ENCODE measurements at places on chromosomes 12 and 14. TPM values are rescaled to one million over a fixed set of nuclear protein-coding genes. Genes with fewer than 3 reads are reported as not detected.
A peak's percentile ranks its signal among the peaks of the same experiment; 100 is the strongest.

DNA sequence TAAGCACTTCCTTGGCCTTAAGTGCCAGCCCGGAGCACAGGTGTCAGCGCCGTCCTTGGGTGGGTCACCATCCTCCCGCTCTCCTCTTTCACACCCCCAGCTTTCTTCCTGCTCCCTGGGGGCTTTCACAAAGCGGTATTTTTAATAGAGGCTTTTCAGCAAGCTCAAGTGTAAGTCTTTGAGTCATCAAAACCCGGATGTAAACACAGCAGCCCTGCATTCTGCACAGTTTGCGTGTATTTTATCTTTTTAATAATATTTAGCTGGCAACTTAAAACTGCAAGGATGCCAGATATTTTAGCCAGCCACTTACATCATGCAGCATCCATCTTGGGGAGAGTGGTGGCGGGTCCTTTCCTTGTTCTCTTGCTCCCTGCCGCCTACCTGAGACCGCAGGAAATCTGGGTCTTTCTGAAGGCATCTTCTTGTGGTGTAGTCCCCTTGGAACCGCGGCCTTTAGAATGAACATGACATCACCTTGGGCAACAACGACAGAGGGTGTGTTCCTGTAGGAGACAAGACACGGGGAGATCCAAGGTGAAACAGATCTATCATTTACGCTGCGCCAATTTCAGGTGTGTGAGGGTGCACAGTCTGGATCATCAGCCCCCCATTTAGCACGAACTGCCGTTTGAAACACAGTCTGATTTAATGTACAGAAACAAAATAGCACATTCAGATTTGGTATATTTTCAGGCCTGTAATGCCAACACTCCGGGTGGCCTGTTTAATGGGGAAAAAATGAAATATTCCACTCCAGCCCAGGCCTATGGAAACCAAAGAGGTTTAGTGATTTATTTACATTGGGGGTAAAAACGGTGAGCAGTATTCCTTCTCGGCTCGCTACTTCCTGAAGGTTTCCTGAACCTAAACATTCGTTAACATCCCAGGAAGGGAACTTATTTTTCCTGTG is 12.5 kb upstream of the IRF2BPL start:
- peak; percentile 90 for DNase-seq
- H3K4me1 ChIP-seq = peaks cover 89% of the 10 kb centered on the region
- H3K36me3 ChIP-seq = no peaks in the 10 kb centered on the region
- peak overlapping the region; percentile 92 for H3K27ac ChIP-seq

DNA sequence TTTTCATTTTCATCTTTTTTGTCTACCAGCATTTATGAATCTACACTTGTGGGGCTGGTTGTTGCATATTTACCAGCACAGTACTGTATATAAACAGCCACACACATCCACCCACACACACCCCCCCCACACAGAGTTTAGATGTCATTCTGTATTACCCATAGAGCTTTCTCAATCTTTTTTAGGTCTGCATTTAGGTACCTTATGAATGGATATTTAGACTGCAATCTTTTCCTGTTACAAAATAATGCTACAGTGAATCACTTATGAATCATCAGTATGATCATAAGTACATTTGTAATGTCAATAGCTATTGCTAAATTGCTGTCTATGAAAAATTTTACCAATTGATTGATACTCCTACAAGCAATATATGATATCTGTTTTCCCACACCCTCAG is 67.3 kb upstream of the STK38L start:
- peaks cover 4% of the 10 kb centered on the region for H3K4me1 ChIP-seq
- no peak for DNase-seq
- H3K27me3 ChIP-seq = no peaks in the 10 kb centered on the region
- no peak overlapping the region for H3K4me3 ChIP-seq
- H3K27ac ChIP-seq = no peak overlapping the region

- no peak for DNase-seq
- H3K27me3 ChIP-seq = no peaks in the 10 kb centered on the region
- H3K36me3 ChIP-seq = no peaks in the 10 kb centered on the region
- H3K27ac ChIP-seq = no peak overlapping the region
Measured at GRCh38 chr12:96587691-96588090, 98.3 kb downstream of the CFAP54 start.

DNA sequence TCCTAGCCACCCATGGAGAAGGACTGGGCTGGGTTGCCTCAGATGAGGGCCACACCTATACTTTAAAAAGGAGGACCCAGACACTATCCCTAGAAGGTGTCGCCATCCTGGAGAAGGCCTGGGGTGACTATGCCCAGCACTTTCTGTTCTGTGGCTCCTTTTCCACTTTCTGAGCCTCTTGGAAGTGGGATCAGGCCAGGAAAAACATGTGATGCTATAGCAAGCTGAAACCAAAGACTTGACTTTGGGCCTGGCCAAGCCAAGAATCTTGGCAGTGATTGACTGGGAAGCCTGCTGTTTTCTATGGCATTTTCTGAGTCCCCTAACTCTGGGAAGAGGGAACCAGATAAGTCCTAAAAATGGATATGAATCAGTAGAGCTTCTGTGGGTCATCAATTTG is 332.3 kb downstream of the ZFP36L1 start:
- H3K27ac ChIP-seq = no peak overlapping the region
- no peak for DNase-seq
- no peak overlapping the region for H3K4me3 ChIP-seq

GRCh38 chr12:106066726-106067325 is 71.9 kb downstream of the NUAK1 start:
- H3K4me3 ChIP-seq = no peak overlapping the region
- H3K27ac ChIP-seq = no peak overlapping the region
- no peaks in the 10 kb centered on the region for H3K4me1 ChIP-seq
- no peak for DNase-seq
- H3K27me3 ChIP-seq = no peaks in the 10 kb centered on the region

DNA sequence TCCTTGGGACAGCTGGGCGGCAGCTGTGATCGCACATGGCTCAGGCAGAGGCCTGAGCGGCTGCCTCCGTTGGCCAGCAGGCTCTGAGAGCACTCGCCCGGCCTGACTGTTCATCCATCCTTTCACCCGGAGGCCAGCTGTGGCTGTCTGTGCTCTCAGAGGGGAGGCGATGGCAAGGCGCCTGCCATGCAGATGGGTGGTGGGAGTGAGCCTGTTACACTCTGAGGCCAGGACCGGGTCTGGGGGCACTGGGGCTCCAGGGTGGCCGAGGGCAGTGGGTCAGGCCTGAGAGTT is 292.3 kb downstream of the TMEM121 start:
- H3K27ac ChIP-seq = no peak overlapping the region
- H3K27me3 ChIP-seq = peaks cover 61% of the 10 kb centered on the region
- no peak overlapping the region for H3K4me3 ChIP-seq

DNA sequence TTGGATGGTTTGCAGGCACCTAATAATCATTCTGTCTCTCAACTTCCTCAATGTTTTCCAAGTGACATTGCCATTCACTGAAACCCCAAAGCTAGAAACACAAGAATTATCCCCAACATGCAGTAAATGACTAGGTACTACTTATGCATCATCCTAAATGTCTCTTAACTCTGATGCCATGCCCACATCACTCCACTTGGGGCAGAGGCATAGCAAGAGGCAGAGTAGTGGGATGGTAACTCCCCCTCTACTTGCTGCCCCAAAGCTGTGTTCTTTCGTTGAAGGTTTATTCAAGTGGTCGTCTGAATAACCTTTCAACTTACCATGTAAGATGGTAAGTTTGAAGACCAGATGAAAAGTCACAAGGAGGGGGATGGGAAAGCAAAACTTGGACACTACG is 77.9 kb upstream of the SOX5 start:
- H3K4me3 ChIP-seq = no peak overlapping the region
- H3K4me1 ChIP-seq = peaks cover 10% of the 10 kb centered on the region
- no peaks in the 10 kb centered on the region for H3K27me3 ChIP-seq
- no peaks in the 10 kb centered on the region for H3K36me3 ChIP-seq
- DNase-seq = no peak

DNA sequence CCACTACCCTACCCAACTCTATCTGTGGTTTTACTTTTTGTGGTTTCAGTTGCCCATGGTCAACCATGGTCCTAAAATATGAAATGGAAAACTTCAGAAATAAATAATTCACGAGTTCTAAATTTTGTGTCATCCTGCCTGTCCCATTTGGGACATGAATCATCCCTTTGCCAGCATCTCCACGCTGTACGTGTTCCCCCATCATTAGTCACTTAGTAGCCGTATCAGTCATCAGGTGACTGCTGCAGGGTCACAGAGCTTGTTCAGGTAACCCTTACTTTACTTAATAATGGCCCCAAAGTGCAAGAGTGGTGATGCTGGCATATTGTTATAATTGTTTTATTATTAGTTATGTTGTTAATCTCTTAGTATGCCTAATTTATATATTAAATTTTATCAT is 209.9 kb downstream of the ITPR2 start:
- no peaks in the 10 kb centered on the region for H3K27me3 ChIP-seq
- H3K36me3 ChIP-seq = no peaks in the 10 kb centered on the region
- DNase-seq = no peak
- H3K27ac ChIP-seq = no peak overlapping the region
- no peaks in the 10 kb centered on the region for H3K4me1 ChIP-seq

- H3K36me3 ChIP-seq = no peaks in the 10 kb centered on the region
- no peaks in the 10 kb centered on the region for H3K4me1 ChIP-seq
- DNase-seq = no peak
- no peaks in the 10 kb centered on the region for H3K27me3 ChIP-seq
Measured at GRCh38 chr12:115308918-115309317, 624.9 kb upstream of the TBX3 start.

DNA sequence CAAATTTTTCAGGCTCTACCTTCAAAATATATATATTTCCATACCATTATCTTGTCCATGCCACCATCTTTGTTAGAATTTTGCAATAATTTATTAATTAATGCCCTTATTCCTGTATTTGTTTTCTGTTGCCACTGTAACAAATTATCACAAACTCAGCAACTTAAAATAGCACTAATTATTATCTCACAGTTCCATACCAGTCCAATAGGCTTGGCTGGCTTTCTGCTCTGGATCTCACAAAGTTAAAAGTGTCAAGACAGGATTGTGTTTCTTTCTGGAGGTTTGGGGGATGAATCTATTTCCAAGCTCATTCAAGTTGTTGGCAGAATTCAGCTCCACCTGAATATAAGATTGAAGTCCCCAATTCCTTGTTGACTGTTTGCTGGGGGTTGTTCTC is 58.6 kb upstream of the SLC38A4 start:
- H3K4me3 ChIP-seq = no peak overlapping the region
- H3K36me3 ChIP-seq = no peaks in the 10 kb centered on the region
- H3K27ac ChIP-seq = no peak overlapping the region
- DNase-seq = no peak
- no peaks in the 10 kb centered on the region for H3K27me3 ChIP-seq

DNA sequence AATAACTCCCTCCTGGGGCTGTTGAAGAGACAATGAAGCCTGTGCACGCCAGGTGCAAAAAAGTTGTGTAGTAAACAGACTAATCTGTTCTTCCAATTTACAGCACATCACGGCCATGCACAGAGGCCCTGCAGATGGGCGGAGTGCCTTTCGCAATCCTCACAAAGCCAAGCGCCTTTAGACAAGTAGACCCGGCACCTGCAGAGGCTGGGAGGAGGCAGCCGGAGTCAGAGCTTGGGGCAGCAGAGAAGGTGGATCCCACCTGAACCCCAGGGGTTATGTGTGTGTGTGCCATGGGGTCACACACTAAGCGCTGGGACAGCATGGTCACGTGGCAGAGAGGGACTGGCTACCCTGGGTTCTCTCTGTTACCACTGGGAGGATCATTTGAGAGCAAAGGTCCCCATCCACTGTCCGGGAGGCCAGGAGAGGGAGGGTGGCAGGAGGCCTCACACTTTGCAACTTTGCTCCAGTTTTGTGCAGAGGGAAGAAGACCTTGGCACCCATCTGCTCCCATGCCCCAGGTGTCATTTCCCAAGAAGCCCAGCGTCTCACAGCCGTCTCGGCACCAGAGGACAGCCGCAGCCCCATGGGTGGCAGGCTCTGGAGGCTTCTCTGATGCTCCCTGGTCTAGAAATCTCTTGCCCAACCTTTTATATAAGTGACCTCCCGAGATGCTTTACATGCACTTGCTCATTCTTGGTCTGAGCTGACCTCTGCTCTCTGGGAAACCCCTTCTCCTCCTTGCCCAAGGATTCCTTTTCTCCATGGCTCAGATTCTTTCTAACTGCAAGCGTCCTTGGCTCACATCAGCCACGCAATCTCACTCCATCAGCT is 80.0 kb upstream of the DICER1 start:
- H3K4me1 ChIP-seq = no peaks in the 10 kb centered on the region
- no peaks in the 10 kb centered on the region for H3K27me3 ChIP-seq
- no peak overlapping the region for H3K27ac ChIP-seq
- no peak for DNase-seq
- no peaks in the 10 kb centered on the region for H3K36me3 ChIP-seq

DNA sequence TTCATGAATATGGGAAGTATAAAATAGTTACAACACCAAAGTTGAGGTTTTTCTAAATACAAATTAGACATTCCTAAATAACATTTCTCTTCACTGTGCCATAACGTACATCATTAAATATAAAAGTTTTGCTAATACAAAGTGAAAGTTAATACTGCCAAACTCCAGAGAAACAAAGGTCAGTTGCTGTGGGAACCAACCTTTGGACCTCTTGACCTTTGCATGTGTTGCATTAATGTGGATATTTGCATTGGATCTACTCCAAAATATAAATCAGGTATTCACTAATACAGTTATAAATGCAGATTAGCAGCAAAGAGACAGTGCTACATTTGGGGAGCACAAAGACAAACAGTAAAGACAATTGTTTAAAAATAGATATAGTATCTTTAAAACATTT is 366.0 kb upstream of the USP15 start:
- no peaks in the 10 kb centered on the region for H3K4me1 ChIP-seq
- H3K27me3 ChIP-seq = no peaks in the 10 kb centered on the region
- no peaks in the 10 kb centered on the region for H3K36me3 ChIP-seq
- DNase-seq = no peak
- no peak overlapping the region for H3K4me3 ChIP-seq

- no peaks in the 10 kb centered on the region for H3K27me3 ChIP-seq
- no peaks in the 10 kb centered on the region for H3K4me1 ChIP-seq
- H3K36me3 ChIP-seq = no peaks in the 10 kb centered on the region
- no peak overlapping the region for H3K27ac ChIP-seq
- H3K4me3 ChIP-seq = no peak overlapping the region
Measured at GRCh38 chr14:102487204-102487577, 22.4 kb downstream of the ANKRD9 start.

GRCh38 chr12:56351325-56351724 is 8.6 kb downstream of the STAT2 start:
- no peak for DNase-seq
- no peak overlapping the region for H3K4me3 ChIP-seq
- H3K27ac ChIP-seq = no peak overlapping the region
- H3K36me3 ChIP-seq = peaks cover 63% of the 10 kb centered on the region
- H3K4me1 ChIP-seq = no peaks in the 10 kb centered on the region

Gene HSPB8
- 0.13 TPM for total RNA-seq

Gene CCDC197
- not detected for total RNA-seq

Gene CPM
- 0.81 TPM for total RNA-seq

Gene KCNMB4
- 1.9 TPM for total RNA-seq

Gene STXBP6
- total RNA-seq = 5.3 TPM

Gene KRT72
- not detected for total RNA-seq

Data from A673 (cell line).